GM12865 (cell line): ENCODE measurements at places on chromosomes 3 and 15.

DNA sequence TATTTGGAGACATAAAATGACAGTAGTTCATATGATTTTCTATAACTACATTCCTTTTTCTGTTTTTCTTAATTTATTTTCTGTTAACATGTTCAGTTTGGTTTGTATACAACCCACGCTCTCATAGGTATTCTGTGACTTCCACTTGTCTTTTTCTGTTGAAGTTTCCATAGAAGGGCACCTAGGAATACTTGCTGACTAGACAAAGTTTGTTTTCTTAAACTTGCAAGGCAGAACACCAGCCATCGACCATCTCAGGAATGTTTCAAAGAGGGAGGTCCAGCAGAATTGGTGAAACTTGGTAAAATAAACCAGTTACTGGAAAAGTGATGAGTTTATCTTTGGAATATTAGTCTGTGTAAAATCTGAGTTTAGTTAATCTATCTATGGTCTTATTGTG, 403.2 kb upstream of the CADM2 start:
- no peak for DNase-seq

GRCh38 chr3:129888771-129889170, 4.7 kb downstream of the TMCC1 start:
- DNase-seq = no peak

GRCh38 chr3:186311441-186311840, 50.6 kb downstream of the DGKG start:
- DNase-seq = no peak

- DNase-seq = no peak
These were observed 771.6 kb upstream of the NR2F2 start for GRCh38 chr15:95558916-95559315.

- peak; percentile 41 for DNase-seq
These were observed 10.6 kb downstream of the DNASE1L3 start for GRCh38 chr3:58200121-58200709.

GRCh38 chr15:49758856-49759255, 138.0 kb downstream of the DTWD1 start:
- no peak for DNase-seq

DNA sequence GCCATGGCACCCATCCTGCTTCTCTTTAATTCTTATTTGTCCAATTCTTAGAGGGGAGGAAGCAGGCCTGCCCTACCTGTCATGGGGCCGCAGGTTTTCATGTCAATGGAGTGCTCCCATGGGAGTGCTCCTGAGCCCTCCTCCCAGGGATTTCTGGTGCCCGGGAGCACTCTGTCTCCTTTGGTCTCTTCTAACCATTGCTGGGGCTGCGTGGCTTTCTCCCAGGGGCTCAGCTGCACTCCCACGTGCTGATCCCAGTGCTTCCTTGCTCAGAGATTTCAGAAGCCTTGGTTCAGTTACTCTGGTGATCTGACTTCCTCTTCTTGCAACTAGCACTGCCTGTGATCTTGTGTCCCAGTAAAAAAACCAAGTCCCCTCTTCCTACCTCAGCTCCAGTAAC, 68.0 kb upstream of the ARL8B start:
- DNase-seq = no peak

DNA sequence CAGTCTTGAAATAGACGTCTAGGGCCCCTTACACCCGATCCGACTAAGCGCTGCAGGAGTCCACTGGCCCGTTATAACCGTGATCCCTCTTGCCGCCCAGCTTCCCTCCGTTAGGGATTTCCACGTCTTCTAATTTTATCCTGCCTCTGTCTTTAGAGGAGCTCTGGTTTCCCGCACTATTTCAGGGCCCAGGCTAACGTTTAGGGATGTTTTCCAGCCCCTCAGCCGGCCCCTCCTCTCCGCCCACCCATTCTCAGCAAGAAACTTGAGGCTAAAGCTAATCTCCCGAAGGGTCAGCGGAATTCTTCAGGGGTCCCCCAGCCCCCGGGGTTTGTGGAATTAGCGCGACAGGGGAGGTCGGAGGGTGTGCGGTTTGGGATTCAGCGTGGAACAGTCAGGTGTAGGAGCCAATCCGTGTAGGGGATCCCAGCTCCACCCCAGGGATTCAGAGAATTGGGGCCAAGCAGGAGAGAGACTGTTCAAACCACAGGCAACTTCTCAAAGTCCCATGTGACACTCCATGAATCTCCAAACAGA, 1.6 kb downstream of the PTX3 start:
- no peak for DNase-seq

- DNase-seq = peak; percentile 26
These were observed 97.1 kb upstream of the SNRPA1 start for GRCh38 chr15:101391981-101392640.

GRCh38 chr15:49075881-49076280, 29.6 kb upstream of the SECISBP2L start:
- no peak for DNase-seq

DNA sequence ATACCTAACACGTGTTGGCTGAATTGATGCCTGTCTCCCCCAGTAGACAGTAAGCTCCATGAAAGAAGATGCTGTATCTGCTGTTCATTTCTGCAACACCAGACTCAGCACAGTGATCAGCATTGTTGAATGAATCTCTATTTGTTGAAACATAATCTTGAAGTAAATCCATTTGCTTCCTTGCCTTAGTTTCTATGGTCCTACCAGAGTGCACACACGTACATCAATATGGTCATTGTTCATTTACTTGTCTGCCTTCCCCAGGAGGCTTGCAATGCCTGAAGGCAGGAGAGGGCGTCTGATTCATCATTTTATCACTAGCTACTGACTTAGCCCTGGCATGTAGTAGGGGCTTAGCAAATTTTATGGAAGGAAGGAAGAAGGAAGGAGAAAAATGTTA, 19.2 kb downstream of the RBP2 start:
- no peak for DNase-seq

- DNase-seq = no peak
These were observed 48.5 kb downstream of the ACAA1 start for GRCh38 chr3:38088126-38089078.

DNA sequence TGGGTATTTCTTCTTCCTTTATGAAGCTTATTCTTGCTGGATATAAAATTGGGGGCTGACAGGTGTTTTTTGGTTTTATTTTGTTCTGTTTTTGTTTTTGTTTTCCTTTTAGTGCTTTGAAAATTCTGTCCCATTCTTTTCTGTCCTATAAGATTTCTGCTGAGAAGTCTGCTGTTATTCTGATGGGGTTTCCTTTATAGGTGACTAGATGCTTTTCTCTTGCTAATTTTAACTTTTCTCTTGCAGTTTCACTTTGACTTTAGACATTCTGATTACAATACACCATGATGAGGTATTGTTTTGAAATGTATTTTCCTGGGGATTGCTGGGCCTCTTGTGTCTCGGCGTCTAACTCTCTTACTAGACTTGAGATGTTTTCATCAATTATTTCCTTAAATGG, 22.8 kb downstream of the TTC14 start:
- DNase-seq = peak; percentile 12

DNA sequence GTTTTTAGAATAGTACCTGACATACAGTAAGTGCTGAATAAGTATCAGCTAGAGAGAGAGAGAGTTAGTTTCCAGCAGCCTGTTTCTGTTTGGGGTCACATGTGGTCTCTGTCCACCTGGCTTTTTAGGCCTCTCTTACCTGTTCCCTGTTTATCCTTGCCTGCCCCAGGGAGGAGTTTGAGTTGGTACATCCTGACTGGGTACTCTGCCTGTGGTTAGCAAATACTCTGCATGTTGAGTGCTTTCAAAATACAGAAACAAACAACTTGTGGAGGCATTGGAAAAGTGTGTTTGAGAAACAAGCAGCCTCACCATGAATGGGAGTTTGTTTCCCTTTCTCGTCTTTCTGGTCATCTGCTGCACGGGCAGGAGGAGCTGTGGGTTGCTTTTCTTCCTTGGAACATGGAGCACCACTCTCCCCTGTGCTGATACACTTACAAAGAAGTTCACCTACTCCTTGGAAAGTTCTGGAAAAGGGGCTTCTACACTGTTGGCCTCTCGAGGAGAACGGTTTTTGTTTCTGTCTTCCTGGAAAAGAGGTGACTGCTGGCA, 166.1 kb downstream of the PGPEP1L start:
- DNase-seq = no peak

DNA sequence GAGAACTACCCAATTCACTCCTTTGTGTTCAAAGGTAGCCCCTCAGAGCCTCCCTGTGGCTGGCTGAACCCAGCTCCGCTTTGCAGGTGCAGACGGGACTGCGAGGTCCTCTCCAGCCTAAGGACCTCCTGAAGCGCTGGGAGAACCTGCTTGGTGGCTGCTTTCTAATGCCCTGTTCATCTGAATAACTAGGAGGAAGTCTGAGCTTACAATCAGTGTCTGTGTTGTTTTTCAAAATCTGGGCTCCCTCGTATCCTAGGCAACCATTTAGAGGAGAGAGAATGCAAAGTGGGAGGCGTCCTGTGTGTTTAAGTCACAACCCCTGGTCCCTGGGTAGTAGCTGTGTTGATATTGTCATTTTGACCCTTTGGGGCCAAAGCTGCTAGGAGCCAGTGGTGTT, 99.9 kb downstream of the GABRG3 start:
- no peak for DNase-seq

DNA sequence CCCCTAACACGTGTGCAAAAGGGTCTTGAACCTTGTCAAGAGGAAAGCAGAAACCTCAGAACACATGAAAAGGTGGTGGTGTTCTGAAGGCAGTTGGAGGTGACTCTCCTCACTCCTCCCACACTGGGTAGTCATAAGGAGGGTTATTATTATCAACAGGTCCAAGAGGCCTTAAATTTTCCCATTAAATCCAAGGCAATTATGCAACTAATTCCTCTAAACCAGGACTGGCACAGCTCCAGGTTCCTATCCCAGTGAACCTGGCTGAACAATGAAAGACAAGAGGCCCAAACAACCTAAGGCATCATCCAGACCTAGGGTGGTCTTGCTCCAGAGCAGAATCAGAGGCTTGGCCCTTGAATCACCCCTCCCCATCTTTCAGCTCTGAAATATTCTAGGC, 15.0 kb downstream of the MYLK start:
- no peak for DNase-seq

DNA sequence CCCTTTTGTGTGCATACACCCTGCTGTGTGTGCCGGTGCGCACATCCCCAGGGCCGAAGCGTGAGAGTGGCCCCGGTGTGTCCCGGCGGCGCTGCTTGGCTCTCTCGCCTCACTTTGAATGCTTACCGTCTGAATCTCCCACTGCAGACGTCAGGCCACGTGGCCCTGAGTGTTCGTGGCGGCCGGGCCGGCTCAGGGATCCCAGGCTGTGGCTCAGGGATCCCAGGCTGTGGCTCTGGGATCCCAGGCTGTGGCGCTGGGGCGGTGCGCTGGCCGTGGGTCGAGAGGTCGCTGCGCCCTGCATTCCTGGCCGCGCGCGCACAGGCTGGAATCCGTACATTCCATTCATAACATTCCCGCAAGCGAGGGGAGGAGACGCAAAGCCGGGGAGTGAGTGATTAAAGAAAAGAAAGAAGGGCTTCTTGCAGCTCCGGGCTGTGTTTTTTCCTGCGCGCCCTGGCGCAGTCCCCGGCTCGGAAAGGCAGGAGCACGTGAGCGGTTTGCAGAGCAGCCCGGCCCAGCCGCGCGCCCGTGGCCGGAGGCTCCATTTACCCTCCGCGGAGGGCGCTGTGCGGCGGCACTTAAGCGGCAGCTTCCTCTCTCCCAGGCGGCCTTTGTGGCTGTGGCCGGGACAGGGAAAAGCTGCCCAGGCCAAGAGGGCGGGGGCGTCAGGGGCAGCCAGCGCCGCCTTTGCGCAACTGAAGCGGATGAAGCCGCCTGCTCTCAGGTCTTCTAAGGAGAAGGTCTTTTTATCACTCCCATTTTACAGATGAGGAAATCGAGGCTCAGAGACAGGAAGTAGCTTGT, 87.0 kb upstream of the ALDH1L1 start:
- DNase-seq = no peak

DNA sequence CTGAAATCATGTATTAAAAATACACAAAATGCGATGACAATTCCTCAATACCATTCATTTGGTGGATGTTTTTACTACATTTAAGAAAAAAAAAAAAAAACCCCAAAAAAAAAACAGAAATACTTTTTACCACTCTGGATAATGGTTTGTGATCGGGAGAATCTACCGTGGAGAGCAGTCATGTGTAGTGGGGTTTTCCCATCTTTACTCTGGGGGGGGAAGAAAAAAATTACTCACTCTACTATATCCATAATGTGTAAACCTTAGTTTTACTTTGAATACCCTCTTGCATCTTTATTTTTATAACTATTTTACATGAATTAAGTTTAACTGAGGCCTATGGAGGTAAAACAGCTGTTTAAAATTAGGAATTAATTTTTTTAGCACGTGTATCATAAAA, 83.3 kb downstream of the ANKRD28 start:
- DNase-seq = peak; percentile 16

- DNase-seq = no peak
These were observed 3.6 kb downstream of the SNX1 start for GRCh38 chr15:64099379-64099778.

DNA sequence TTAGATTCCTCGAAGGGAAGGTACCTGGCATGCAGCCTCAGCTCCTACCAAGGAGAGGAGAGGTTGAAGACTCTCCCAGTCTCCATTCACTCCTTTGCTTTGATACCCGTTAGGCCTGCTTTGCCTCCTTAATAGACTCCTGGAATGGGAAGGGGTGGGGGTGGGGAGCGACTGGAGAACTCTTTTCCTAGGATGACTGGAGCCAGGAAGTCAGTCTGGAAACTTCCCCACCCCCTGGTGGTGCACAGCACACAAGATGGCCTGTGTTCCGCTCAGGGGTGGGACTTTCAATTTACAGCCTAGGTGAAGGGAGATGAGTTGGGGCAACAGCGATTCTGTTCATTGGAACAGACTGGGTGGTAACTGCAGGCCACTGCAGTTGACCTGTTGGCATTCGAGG, 21.4 kb upstream of the CELF6 start:
- no peak for DNase-seq

DNA sequence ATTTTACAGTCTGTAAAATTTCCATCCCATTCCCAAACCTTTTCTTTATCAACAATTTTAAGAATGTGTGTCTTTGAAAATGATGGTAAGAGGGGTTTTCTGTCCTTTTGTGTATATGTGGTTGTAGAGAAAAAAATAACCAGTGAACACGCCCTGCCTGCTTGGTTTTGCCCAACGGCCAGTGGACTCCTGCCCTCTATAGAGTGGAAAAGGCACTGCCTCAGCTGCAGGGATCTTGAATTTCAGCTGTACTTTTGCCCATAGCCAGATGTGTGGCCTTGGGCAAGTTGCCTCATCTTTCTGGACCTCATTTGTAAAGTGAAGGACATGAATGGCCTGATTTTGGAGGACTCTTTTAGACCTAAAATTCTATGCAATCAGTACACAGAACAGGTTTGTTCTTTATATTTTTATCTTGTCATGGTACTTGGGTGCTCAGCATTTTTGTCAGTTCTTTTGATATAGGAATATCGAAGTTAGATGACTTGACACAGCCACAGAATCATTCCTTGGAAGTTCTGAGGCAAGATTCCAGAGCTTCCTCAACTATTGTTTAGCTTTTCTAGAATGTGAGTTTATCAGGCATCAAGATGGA, 81.0 kb downstream of the CLDN11 start:
- peak; percentile 46 for DNase-seq

DNA sequence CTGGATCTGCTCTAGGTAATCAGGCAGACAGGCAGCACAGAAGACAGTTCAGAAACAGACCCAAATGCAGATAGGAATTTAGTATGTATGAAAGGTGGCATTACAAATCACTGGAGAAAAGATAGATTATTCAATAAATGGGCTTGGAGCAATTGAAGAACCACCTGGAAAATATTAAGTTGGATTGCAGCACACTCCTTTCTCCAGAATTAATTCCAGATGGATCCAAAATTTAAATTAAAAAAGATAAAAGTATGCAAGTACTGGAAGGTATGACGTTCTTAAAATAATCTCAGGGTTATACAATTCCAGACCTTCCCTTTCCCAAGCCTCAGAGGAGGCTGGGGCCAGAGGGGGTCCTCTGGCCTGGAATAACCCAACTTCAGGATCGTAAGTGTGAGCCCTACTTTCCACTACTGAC, 32.5 kb downstream of the HRH1 start:
- no peak for DNase-seq
